Lower leg skin (tissue), 4 donors: ENCODE measurements at places on chromosomes 12 and 14. TPM values are rescaled to one million over a fixed set of nuclear protein-coding genes. Genes with fewer than 3 reads are reported as not detected.

- no peak for DNase-seq
These were observed 1.2 kb upstream of the PTGER2 start for GRCh38 chr14:52312931-52313355.

Gene AHNAK2
- total RNA-seq: 737 TPM

GRCh38 chr14:94702629-94703028 is 67.3 kb downstream of the GSC start:
- DNase-seq: no peak

DNA sequence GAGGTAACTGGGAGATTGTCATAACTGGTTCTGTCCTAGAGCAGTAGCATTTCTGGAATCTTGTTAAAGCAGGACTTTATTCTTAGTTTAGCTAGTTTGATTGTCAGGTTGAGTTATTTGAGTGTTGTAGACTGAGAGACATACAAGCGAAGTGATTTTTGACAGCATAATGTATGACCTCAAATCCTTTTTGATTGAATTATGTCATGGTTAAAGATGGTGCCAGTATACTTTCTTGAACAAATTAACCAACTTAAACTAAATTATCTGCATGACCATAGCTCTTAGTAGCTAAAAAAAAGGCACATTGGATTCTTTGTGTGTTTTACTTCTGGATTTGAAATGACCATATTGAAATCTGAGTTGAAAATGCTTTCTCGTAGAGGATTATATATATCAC is 626.6 kb downstream of the TMTC2 start:
- DNase-seq: no peak

GRCh38 chr12:101823891-101824290 is 6.9 kb downstream of the GNPTAB start:
- peak; percentile 90 for DNase-seq

GRCh38 chr12:49098035-49098451 is 3.4 kb upstream of the DHH start:
- no peak for DNase-seq

GRCh38 chr14:97458255-97458654 is 661.1 kb downstream of the VRK1 start:
- no peak for DNase-seq

DNA sequence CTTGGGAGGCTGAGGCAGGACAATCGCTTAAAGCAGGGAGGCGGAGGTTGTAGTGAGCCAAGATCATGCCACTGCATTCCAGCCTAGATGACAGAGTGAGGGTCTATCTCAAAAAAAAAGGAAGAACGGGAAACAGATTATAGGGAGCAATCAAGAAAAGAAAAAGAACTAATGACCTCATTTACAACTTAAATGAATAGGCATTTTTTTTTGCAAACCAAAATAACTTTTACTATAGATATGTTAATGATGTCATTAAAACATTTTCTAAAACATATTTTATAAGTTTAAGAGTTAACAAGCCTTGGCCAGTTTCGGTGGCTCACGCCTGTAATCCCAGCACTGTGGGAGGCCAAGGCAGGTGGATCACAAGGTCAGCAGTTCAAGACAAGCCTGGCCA is 6.8 kb upstream of the RESF1 start:
- no peak for DNase-seq

Gene GALNT16
- total RNA-seq: 0.88 TPM

Gene TMEM119
- total RNA-seq: 2.3 TPM

Gene TAS2R8
- total RNA-seq: not detected

GRCh38 chr12:1470051-1470450 is 124.3 kb downstream of the FBXL14 start:
- DNase-seq: no peak

Gene TPPP2
- total RNA-seq: not detected

DNA sequence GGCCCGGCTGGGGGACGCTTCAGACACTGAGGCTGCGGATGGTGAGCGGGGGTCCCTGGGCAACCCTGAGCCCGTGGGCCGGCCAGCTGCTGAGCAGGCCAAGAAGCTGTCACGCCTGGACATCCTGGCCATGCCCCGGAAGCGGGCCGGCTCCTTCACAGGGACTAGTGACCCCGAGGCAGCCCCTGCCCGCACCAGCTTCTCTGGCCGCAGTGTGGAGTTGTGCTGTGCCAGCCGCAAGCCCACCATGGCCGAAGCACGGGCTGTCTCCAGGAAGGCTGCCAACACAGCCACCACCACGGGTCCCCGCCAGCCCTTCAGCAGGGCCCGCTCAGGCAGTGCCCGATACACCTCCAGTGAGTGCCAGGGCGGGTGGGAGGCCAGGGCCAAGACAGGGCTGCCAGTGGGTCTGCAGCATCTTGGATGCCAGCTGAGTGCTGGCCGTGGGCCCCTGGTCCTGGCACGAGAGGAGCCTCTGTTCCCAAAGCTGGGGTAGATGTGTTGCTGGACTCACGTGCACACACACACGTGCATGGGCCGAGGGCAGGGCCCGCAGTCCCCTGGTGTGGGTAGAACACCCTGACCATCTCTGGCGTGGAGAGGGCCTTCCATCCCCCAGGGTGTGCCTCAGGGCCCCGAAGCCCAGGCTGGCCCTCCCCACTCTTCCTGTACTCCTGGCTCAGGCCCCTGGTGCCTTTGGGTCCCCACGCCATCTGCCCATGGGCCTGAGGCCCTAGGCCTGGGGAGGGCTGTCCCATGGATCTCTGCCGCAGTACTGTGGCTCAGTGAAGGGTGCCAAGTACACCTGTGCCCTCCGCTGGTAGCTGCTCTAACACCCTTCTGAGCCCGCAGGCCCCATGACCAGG is 22.8 kb downstream of the CEP170B start:
- no peak for DNase-seq

DNA sequence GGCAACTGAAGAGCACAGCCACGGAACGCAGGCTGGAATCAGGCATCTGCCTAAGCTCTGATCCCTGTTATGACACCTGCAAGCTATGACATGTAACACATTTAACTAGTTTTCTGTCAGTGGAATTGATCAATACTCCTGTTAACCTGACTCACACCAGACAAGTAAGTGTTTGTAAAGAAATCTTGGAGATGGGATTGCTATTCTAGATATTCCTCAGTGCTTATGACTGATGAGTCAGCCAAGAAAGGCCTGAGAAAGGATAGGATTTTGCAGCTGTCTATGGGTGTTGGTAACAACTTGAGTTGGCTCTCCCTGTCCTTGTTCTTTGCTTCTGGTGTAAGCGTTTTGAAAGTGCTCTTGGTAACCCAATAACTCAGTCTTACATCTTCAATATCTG is 110.5 kb downstream of the GPR135 start:
- no peak for DNase-seq

GRCh38 chr14:67395876-67396189 is 16.1 kb downstream of the PLEK2 start:
- no peak for DNase-seq

Gene PPTC7
- total RNA-seq: 19.6 TPM

GRCh38 chr12:85310456-85311076 is 30.5 kb downstream of the ALX1 start:
- DNase-seq: no peak

DNA sequence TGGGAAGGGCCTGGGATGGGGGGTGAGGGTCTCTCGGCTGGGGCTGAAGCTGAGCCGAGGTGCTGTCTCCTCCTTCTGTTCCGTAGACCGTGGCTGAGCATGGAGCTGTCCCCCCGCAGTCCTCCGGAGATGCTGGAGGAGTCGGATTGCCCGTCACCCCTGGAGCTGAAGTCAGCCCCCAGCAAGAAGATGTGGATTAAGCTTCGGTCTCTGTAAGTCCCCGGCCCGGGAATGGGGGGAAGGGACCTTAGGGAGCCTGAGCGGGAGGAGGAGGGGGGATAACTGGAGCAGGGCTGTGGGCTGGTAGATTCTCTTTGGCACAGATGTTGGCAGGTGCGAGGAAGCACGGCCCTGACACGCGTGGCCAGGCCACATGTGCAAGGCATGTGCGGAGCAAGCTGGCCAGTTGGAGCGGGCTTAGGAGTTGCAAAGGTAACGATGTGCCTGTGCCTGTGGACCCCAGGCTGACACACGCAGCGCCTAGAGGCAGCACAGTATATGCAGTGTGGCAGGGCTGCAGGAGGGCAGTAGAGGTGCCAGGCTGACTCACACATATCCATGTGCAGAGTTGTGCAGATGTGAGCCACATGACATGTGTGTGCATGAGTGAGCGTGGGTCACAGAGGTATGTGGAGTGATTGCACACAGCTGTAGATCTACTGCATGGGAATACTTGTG is 512 bp downstream of the PDE1B start:
- DNase-seq: no peak

GRCh38 chr12:1702713-1703112 is 11.8 kb downstream of the ADIPOR2 start:
- DNase-seq: no peak
